ENCODE measurements at places on chromosomes 2 and 18. TPM values are rescaled to one million over a fixed set of nuclear protein-coding genes. Genes with fewer than 3 reads are reported as not detected.

Gene OR6B2
- polyA plus RNA-seq, result not detected

Gene NETO1
- 0.68 TPM for polyA plus RNA-seq

Gene FSHR
- polyA plus RNA-seq, result not detected

Gene RAX
- polyA plus RNA-seq, result not detected

Gene POMC
- polyA plus RNA-seq, result 7.7 TPM

Gene DNAH7
- 8.5 TPM for polyA plus RNA-seq
